ENCODE measurements at places on chromosomes 12 and 14.

DNA sequence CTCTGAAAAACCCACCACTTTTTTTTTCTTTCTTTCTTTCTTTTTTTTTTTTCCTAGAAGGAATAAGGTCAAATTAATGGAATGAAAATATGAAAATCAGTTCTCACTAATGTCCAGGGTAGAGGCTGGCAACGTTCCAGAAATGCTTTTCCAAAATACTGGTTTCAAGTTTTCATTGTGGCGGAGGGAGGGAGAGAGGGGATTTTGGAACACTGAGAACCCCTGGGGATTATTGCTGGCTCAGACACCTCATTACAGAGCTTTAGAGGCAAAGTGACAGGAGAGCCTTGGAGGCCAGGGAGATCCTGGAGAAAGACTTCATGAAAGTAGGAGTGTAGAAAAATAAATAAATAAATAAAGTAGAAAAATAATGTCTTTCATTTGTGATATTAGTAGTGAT, 45.4 kb downstream of the ALX1 start:
- DNase-seq, result no peak

GRCh38 chr12:95997911-95998510, 1.9 kb upstream of the HAL start:
- DNase-seq, result peak; percentile 4

- DNase-seq, result peak; percentile 37
Measured at GRCh38 chr14:80213602-80214001, 2.3 kb upstream of the DIO2 start.

DNA sequence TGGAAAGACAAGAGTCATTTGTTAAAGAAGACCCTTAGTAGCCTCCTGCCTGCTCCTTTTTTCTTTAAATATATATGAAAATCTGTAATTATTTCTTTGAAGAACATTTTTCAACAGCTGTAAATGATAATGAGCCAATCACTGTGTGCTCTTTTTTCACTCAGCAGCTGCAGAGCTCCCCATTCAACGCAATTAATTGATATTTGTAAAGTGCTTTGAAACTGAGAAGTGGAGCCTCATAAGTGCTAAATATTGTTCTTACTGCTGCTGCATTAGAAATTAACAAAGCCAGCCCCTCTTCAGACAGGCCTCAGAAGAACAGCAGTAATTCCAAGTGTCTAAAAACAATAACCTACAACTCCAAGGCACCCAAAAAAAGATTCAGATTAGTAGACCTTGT, 224.3 kb downstream of the GXYLT1 start:
- no peak for DNase-seq

- DNase-seq, result no peak
Measured at GRCh38 chr14:103343905-103344797, 10.1 kb downstream of the EIF5 start.

- DNase-seq, result no peak
Measured at GRCh38 chr12:91144053-91144452, 32.8 kb upstream of the LUM start.

DNA sequence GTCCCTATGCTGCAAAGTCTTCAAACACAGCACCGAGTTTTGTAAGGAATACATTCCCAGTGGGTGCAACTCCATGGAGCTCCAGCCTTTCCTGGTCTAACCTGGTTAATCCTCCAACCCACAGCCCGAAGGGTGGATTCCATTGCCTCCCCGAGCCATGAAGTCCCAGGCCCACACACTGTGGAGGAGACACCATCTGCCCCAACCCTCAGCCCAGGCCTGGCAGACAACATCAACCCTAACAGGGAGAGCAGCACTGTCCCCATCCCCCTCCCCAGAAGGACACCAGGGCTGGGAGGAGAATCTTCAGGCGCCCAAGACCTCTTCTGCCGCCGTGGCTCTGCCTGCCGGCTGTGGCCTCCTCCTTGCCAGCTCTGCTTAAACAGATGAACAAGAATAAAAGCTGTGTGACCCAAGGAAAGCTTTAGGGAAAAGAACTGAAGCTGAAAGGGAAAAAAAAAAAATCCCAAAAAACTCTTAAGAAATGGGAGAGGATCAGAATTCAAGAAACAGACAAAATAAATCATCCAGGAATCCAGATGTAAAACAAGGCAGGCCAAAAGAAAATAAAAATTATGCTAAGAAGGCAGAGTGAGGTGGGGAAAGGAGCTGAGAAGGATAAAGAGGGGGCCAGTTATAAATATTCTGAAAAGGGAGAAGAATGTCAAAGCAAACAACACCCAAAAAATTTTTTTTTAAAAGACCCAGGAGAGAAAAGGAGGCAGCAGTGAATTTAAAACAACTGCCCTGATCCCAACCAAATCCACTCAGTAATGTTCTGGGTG, 16.0 kb upstream of the ZFP36L1 start:
- DNase-seq, result no peak

- no peak for DNase-seq
Measured at GRCh38 chr12:67735868-67736267, 87.3 kb downstream of the DYRK2 start.

GRCh38 chr14:75295061-75295461, 16.4 kb downstream of the FOS start:
- peak; percentile 85 for DNase-seq

DNA sequence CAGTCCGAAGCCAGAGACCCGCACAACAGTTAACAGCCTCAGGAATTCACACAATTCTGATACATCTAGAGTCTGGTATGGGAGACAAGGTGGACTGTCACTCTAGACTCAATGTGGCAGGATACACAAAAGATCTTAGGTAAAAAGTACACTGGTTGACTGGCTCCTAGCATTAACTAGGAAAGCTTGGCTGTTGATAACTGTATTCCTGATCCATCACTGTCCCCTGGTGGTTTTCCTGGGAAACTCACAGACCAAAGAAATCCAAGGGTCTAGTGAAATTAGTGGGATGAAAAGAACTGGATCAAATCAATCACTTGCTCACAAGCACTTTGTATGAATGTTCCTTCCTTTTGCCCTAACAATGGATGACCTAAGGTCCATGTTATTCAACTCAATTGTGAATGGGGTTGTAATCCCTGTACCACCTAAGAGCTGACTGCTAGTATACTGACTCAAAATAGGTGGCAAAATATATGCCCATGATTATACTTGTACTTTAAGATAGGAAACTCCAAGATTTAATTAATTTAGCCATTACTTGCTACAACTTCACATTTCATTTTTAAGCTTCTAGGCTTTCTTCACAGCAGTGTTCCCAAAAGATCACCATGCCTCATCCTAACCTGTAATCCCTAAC, 14.0 kb downstream of the NPC2 start:
- DNase-seq, result peak; percentile 27

- no peak for DNase-seq
Measured at GRCh38 chr14:89910691-89911009, 43.9 kb downstream of the EFCAB11 start.

GRCh38 chr12:94609917-94610443, 40.4 kb downstream of the TMCC3 start:
- no peak for DNase-seq

DNA sequence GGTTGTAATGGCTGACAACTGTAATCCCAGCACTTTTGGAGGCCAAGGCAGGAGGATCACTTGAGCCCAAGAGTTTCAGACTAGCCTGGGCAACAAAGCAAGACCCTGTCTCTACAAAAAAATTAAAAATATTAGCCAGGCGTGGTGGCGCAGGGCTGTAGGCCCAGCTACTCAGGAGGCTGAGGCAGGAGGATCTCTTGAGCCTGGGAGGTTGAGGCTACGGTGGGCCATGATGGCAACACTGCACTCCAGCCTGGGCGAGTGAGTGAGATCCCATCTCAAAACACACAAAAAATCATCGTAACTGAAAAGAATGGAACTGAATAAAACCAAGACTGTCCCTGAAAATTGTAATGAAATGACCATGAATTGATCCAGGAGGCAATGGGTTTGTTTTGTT, 6.1 kb downstream of the CAMKK2 start:
- DNase-seq, result no peak

DNA sequence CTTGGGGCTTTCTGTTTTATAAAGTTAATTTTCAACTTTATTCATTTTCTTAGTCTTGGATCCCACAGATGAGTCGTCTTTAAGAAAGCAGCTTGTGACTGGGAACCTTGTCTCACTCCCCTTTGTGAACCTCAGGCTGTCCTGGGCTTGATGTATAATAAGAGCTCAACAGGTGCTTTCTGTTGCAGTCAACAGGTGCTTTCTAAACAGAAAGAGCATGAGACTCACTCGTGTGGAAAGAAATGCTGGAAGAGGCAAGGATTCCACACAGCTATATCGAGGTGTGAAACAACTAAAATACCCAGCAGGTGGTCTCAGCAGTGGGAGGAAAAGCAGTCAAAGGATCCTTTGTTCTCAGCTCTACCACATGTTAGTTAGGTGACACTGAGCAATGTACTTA, 398.9 kb downstream of the EGLN3 start:
- DNase-seq, result no peak

- no peak for DNase-seq
Measured at GRCh38 chr12:132197581-132198354, 53.5 kb downstream of the NOC4L start.

DNA sequence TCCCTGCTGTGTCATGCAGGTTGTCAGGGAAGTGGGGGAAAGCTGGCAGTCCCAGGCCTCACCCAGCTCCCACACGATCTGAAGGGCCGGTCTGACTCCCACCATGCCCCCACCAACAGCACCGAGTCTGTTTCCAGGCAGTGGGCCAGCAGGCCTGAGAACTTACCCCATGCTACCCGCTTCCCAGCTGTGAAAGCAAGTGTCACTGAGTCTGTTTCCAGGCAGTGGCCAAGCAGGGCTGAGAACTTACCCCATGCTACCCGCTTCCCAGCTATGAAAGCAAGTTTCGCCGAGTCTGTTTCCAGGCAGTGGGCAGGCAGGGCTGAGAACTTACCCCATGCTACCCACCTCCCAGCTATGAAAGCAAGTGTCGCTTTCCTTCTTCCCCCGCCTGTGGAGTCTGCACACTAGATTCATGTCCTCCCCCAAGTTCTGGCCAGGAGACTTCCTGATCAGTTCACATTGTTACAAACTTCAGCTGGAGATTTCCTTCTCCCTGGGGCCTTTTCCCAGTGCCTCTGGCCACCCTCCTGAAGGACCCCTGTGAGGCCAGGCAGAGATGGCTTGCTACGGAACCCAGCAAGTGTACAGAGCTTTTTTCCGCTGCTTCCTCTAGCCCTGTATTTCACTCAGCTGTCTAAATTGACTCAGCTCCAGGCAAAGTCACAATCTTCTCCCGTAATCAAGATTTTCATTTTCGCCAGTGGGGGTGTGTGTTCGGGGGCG, 435.4 kb downstream of the TMTC2 start:
- no peak for DNase-seq

- DNase-seq, result no peak
Measured at GRCh38 chr14:74255281-74255680, 16.0 kb downstream of the VSX2 start.

- peak; percentile 38 for DNase-seq
Measured at GRCh38 chr14:103067231-103067954, 10.0 kb upstream of the CDC42BPB start.

DNA sequence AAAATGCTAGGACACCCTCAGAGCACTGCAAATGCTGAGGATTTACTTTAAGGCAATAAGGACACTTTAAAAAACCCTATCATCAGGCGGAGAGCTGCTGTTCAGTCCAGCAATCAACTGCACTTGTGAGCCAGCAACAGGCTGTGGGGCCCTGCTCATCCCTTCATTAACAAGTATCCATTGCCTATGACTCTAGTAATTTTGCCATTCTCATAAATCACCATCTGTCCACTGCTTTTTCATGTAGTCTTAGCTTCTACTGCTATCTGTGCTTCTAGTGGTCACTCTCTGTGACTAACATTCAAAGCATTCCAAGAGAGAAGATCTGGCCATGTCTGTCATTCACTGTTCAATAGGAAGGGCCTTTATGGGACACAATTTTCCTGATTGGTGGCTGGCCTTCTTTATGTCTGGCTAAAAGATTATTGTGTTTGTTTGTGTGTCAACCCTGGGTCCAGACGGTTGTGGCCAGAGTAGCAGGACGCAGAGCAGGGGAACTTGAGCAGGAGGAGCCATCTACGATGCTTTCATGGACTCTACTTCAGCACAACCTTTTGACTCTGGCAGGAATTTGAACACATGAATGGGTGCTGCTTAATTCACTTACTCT, 3.6 kb upstream of the KRAS start:
- DNase-seq, result peak; percentile 62

DNA sequence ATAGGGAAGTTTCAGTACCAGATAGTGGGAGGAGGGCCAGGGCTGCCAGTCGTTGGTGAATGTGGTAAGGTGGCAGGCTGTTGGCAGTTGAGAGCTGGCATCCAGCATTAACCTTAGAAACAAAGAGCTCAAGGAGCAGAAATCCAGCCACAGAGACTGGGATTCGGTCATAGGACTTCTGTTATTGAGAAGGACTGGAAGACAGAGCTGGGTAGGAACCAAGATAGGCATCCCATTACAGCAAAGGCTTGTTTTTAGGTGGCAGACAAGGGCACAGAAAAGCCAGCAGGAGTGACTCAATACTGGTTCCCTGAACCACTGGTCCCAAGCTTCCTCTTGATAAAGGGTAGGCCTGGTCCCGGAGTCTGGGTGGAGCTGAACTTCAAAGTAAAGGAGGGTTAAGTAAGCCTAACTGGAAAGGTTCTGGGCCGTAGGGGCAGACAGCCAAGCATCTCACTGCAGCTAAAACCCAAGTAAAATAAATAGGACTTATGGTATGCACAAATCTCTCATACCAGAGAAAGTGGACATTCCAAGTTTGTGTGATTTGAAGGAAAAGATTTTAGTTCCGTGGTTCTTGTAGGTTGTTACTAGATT, 147.9 kb downstream of the ETV6 start:
- peak; percentile 99 for DNase-seq

DNA sequence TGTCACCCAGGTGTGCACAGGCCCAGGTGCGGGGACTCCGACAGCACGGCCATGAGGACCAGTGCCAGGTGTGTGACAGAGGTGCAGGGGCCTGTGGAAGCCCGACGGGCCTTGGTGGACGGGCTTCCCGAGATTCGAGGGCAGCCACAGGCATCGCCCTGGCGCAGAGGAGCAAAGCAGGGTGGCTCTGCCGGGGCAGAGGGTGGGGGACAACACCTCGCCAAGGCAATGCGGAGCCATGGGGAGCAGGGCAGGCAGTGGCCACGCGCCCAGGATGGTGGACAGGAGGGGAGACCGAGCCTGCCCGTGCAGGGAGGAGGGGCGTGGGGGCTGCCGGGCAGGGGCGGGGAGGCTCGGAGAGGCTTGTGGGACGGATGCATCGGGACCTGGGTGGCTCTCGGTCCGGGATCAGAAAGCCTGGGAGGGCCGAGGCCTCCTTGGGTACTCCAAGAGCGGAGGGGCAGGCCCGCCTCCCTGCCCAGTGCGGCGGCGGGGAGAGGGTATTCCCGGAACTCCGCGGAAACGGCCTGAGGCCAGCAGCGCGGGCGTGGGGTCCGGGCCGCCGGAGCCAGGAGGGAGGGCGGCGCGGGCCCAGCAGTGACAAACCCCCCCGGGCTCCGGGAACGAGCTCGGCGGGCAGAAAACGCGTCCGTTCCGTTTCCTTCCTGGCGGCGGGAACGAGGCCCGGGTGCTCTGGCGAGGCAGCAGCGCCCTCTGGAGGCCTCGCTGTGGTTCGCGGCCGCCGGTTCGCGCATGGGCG, 1.6 kb downstream of the TMEM121 start:
- DNase-seq, result peak; percentile 73

- no peak for DNase-seq
Measured at GRCh38 chr12:11832093-11832492, 182.6 kb downstream of the ETV6 start.

GRCh38 chr14:65485516-65485915, 73.0 kb downstream of the FUT8 start:
- DNase-seq, result no peak

GRCh38 chr14:75445236-75445635, 17.4 kb downstream of the JDP2 start:
- no peak for DNase-seq
